T1000 (cell line): ENCODE measurements at places on chromosomes 4 and X.

- no peak for DNase-seq
These were observed 7.9 kb downstream of the MAGEB18 start for GRCh38 chrX:26146024-26146423.

DNA sequence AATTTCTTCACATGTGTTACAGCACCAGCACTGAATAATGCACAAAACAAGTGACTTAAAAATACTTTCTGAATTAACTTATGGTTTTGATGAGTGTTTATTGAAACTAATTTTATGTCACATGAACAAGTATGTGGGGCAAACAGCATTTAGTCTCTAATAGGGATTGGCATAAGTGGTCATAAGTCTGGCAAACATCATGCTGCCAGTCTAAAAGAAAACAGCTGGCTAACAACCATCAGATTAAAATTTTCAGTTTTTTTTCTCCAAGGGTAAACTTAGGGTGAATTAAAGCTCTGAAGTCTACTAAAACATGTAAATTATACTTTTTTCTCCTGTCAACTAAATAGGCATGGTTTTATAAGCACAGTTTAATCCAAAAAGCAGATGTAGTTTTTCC lies 1014.2 kb downstream of the FAT4 start:
- no peak for DNase-seq

DNA sequence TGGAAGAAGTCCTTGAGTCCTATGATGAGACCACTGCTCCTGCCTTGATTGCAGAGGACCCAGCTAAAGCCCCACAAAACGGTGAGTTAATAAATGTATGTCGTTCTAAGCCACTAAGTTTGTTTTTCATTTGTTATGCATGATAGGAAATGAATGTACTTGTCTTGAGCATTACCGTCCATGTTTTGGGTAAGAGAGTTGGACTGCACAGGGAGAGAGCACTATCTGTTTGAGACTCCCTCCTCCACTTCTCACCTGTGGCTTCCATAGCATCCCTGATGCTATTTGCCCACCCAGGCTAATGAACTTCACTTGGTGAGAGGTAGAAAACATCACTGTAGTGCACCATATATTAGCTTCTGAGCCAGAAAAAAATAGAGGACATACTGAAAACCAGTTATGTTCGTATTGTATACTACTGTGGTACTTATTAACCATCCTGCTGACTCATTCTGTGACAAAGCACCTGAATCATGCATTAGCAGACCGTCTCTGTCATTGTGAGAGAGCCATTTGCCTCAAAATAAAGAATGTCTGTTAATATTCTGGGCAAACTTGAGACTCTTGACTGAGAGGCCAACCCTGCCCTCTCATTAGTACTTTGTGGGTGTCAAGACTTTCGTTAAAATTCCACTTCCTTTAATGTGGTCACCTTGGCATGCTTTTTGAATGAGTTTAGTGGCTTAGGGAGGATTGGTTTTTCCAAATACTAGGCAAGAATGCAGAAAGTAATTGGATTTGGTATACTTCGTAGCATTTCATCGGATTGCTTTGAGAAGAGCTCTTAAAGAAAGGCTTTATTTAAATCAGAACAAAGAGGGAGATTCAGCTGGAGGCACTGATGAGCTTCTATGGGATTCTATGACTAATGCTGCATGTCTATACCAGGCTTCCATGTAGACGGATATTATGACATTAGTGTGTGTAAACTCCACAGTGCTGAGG lies 99.3 kb upstream of the GRPR start:
- no peak for DNase-seq

- DNase-seq: no peak
These were observed 353.8 kb upstream of the HAND2 start for GRCh38 chr4:173883821-173884220.

DNA sequence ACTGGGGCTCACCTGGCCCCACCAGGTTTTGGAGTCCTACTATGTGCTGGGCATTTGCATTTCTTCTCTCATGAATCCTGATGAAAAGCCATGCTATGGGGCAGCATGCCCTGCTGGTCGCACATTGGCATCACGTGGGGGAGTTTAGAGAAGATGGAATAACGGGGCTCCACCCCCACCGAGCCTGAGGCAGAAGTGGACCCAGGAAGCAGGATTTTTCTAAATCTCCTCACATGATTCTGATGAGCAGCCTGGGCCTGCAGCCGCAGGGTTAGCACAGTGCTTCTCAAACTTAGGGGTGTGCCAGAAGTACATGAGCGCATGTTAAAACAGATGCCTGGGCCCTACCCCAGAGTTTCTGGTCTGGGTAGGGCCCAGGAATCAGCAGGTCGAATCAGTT lies 4.6 kb upstream of the SORCS2 start:
- DNase-seq: no peak

DNA sequence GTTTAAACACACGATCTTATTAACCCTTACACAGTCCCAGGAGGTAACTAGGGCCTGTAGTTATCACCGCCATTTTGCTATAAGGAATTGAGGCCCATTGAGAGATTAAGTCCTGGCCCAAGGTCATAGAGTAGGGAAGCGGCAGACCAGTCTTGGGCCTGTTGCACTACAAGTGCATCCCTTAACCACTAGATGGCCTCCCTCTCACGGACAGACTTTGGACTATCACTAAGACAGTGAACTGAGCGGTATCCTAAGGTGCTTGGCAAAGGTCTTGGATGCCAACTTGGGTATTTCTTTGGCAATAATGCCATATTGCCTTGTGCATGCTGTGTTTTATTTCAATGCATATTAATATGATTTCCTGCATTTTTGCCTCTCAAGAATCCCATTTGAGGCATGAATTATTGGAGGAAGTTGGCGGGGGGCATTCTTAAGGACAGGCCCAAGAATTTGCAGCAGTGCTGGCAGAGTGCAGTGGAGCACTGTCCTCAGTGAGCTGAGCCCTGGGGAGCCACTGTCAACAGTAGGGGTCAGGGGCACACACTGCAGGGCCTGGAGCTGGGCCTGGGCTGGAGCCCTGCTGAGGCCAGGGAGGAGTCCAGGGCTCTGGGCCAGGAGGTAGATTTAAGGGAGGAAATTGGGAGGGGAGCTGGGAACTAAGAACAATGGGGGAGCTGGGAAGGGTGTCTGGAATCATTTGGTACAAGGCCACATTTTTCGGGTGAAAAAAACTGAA lies 147.4 kb downstream of the SMIM20 start:
- no peak for DNase-seq

GRCh38 chrX:145813081-145813480 lies 4.5 kb upstream of the SLITRK2 start:
- no peak for DNase-seq

DNA sequence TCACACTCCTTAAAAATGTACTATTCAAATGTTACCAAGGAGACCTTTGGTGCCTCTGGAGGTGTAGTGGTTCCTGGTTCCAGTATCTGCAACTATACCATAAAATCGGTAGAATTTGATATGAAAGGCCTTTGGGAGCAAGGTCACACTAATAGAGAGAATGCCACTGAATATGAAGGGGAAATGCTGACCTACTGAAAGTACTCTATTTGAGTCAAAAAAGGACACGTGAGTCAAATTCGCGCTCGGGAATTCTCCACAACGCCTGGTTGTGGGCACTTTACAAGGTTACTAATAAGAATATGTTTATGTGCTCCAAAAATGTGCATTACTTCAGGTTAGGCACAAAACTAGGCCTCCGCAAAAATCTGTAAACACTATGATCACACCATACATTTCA lies 39.5 kb upstream of the RELL1 start:
- DNase-seq: no peak

DNA sequence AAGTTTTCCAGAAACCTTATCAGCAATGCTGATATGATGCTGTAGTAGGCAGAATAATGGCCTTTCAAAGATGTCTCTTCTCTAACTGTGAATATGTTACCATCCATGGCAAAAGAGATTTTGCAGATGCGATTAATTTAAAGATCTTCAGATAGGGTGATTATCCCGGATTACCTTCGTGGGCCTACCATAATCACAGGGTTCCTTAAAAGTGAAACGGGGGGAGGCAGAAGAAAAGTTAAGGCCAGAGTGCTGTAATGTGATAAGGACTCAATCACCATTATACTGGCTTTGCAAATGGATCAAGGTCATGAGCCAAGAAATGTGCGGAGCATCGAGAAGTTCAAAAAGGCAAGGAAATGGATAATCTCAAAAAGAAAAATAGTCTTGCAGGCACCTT lies 459.6 kb downstream of the CCSER1 start:
- no peak for DNase-seq

DNA sequence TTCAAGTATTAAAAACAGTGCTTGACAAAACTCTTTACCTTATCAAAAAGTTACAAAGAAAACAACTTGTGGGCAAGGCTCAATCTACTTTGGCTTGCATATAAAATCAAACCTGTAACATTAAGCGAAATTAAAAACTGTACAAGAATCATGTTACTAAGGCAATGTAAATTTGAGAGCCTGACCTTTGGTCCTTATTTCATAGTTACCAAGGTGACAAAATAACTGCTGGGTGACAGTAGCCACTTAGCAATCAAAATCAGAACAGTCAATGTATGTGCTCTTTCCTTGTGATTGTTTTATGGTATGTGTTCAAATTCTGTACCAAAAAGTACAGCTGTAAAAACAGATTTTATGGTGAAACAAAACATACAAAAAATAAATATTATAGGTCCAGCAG lies 204.0 kb downstream of the RASL11B start:
- no peak for DNase-seq

GRCh38 chr4:148376151-148376550 lies 66.1 kb downstream of the NR3C2 start:
- DNase-seq: no peak

DNA sequence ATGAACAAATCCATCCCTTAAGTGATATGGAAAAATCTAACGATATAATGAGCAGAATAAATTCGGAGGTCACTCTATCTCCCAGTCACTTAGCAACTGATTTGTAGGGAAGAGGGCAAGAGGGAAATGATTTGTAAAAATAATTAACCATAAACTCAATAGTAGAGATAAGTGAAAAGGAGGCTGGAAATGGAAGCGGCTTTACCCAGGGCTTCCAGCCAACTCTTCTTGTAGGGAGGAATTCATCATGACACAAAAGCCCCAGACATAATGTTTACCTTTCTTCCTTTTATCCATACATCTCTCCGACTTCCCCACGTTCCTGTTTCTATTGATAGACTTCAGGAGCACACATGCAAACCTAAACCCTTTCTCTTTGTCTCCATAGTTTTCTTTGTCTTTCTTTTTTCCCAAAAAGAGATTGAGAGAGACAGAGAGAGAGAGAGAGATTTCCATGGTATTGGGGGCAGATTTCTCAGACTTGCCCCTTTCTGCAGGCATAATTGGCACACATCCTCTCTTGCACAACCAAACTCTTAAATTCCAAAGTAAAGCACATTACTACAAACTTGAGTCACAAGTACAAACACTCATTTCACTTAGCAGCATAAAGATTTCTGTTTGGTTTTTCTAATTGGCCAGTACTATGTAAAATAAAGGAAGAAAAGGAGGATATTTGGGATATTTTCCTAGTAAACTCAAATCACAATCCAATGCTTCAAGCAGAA lies 140.9 kb downstream of the MAPK10 start:
- DNase-seq: no peak

- DNase-seq: no peak
These were observed 80.1 kb upstream of the LRPAP1 start for GRCh38 chr4:3612281-3612680.

DNA sequence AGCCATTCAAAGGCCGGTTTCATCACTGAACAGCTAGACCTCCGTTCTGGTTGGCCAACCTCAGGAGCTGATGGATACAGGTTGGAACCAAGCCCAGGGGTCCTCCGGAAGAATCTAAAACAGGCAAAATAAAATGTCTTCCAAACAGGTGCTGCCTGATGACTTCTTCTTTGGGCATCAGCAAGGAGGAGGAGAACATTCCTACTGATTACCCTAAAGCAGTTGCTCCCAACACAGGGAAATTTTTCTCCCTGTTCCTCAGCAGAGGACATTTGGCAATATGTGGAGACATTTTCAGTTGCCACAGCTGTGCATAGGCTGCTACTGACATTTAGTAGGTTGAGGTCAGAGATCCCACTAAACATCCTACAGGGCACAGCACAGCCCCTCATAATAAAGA lies 319.3 kb upstream of the PPARGC1A start:
- DNase-seq: no peak

- no peak for DNase-seq
These were observed 121.6 kb upstream of the EPHA5 start for GRCh38 chr4:65791812-65792308.

DNA sequence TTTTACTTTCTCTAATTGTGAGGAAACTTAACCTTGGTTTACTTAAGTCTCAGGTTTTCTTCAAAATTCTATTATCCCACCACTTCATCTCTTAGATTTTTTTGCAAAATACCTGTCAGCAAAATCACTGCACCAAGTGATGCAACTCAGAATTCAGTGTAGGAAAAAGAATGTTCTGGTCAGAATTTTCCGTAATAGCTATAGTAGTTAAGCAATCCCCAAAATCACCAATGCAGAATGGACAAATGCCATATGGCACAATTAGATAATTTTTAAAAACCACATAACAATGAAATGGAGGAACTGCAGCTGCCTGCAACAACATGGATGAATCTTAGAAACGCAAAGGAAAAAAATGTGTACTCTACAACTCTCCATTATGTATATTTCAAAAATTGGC lies 373.1 kb downstream of the NAF1 start:
- DNase-seq: no peak

DNA sequence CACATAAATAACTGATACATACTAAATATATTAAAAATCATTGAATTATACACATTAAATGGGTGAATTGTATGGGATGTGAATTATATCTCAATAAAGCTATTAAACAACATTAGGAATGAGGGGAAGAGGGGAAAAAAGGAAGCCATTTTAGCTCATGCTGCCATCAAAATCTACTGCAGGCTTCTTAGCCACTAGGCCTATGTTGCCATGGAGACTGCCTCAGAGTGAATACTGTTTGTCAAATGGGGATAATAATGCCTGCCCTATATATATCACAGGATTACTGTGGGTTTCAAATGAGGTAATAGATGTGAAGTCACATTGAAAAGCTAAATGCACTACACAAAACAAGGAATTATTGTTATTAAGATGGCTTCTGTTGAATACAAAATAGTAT lies 21.2 kb downstream of the TMEM255A start:
- DNase-seq: no peak

DNA sequence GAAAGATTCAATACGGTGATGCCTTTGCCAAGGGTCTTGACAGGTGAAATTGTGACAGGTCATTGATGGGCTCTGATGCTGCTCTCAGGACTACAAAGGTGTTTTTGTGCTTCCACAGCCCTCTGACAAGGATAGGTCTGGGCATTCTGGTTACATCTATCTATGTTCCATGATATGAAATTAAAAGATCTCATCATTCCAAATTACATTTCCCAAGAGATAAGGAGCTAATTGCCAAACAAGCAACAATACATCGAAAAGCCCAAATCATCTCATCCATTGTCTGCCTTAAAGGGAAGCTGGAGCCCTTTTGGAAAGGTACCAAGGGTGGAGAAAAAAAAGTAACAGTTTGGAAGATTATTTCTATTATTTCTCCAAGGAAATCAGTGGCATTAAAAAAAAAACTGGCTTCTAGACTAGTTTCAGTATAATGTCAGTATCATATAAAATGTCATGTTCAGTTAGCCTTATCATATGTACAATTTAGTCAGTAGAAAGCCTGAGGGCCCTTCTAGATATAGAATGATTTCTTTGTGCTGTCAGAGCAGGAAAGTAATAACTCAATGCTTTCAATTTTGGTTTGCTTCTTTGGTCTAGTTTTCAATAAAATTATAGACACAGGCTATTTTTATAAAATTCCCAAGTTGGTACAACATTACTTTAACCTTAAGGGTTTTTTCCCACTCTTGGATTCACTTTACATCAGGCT lies 224.5 kb upstream of the GPRIN3 start:
- DNase-seq: no peak
